ENCODE measurements at places on chromosomes 11 and 22. TPM values are rescaled to one million over a fixed set of nuclear protein-coding genes. Genes with fewer than 3 reads are reported as not detected.
A peak's percentile ranks its signal among the peaks of the same experiment; 100 is the strongest.

DNA sequence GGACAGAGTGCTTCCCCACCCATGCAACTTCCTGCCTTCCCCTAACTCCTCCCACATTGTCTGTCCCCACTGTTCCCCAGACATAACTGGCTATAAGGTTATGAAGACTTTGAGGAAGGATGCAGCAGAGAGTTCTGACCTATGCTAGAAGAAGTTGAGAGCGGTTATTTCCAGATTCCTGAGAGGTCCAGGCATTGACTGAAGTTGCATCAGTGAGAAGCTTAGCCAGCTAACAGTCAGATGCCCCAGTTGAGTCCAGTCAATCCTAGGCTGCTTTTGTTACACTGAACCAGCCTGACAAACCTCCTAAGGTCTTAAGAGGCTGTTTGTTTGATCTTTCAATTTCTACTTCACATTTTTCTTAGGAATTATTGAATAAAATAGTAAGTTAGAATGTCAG is 937.9 kb upstream of the CCDC90B start:
- no peaks in the 10 kb centered on the region for H3K27me3 ChIP-seq
- H3K4me1 ChIP-seq, result no peaks in the 10 kb centered on the region
- H3K36me3 ChIP-seq, result no peaks in the 10 kb centered on the region
- no peak overlapping the region for H3K4me3 ChIP-seq

The TCN2 gene
- total RNA-seq, result 0.28 TPM

GRCh38 chr11:8340296-8340695 is 76.6 kb upstream of the LMO1 start:
- H3K36me3 ChIP-seq, result no peaks in the 10 kb centered on the region
- H3K4me3 ChIP-seq, result no peak overlapping the region
- no peaks in the 10 kb centered on the region for H3K4me1 ChIP-seq
- H3K27me3 ChIP-seq, result no peaks in the 10 kb centered on the region

- no peak overlapping the region for H3K4me3 ChIP-seq
- H3K36me3 ChIP-seq, result peaks cover 54% of the 10 kb centered on the region
- DNase-seq, result no peak
- H3K27me3 ChIP-seq, result no peaks in the 10 kb centered on the region
- H3K4me1 ChIP-seq, result no peaks in the 10 kb centered on the region
Observed at GRCh38 chr11:72703267-72704008, 29.2 kb upstream of the PDE2A start.

The DYNC2H1 gene
- 2.9 TPM for total RNA-seq

The TIMP3 gene
- total RNA-seq, result 0.24 TPM

GRCh38 chr11:69035946-69036340 is 12.8 kb upstream of the TPCN2 start:
- no peaks in the 10 kb centered on the region for H3K4me1 ChIP-seq
- no peaks in the 10 kb centered on the region for H3K27me3 ChIP-seq
- DNase-seq, result no peak
- H3K36me3 ChIP-seq, result no peaks in the 10 kb centered on the region

DNA sequence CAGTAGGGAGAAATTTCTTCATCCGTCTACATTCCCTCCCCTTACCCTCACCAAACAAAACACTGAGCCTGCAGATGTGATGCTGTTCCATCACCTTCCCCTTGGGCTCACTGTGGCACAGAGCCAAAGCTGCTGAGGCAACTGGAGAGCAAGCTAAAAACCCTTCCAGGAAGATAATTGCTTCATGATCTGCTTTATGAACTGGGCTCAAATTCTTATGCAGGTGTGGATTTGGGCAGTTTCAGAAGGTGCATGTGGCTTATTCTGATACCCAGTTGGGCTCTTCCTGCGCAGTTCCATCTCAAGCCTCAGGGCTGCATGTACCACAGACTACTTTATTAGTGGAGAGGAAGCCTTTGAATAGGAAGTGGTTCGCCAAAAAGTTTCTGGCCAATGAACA is 58.3 kb downstream of the AAMDC start:
- no peak overlapping the region for H3K4me3 ChIP-seq
- peaks cover 21% of the 10 kb centered on the region for H3K36me3 ChIP-seq
- no peak for DNase-seq
- no peaks in the 10 kb centered on the region for H3K27me3 ChIP-seq

DNA sequence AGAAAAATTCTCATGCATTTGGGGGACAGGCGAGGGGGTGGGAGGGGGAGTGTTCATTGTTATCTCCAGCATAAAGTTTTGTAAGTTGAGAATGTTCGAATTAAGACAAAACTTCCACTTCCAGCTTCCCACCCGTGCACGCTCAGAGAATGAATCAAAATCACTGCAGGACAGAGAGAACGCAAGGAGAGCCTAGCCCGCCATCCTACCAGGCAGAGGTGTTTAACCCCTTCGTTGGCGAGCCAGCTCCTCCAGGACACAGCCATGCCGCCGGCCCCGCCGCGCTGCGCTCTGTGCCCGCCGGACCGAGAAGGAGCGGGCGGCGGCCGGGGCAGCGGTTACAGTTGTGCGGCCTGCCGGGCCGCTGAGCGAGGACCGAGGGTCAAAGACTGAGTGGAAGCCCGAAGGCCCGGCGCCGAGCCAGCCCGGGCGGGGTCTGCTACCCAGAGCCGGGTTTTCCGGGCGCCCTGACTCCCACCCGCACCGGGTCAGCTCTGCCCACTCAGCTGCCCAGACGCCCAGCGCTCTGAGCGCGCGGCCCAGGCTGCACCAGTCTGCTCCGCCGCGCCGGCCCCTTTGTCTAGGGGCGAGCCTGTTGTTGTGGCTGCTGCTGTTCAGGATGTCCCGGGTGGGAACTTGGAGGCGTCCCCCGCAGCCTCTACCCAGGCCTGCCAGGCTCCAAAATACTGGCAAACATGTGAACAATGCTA is at the start of gene NOX4:
NOX4 (minus strand) TSS at position 395 of the 710 bp plus-strand sequence; CDS start at position 266, 129 bp downstream.
- no peak within 1 kb of the TSS for H3K4me3 ChIP-seq
- no peak within 1 kb of the TSS for H3K27ac ChIP-seq
- H3K27me3 ChIP-seq, result no peaks in the 10 kb centered on the region

The SORL1 gene
- total RNA-seq, result 46.9 TPM

The TMPRSS5 gene
- 0.40 TPM for total RNA-seq

GRCh38 chr11:126404367-126404766 is 48.9 kb downstream of the ST3GAL4 start:
- H3K4me1 ChIP-seq, result no peaks in the 10 kb centered on the region
- no peak for DNase-seq
- no peak overlapping the region for H3K27ac ChIP-seq
- no peaks in the 10 kb centered on the region for H3K27me3 ChIP-seq

DNA sequence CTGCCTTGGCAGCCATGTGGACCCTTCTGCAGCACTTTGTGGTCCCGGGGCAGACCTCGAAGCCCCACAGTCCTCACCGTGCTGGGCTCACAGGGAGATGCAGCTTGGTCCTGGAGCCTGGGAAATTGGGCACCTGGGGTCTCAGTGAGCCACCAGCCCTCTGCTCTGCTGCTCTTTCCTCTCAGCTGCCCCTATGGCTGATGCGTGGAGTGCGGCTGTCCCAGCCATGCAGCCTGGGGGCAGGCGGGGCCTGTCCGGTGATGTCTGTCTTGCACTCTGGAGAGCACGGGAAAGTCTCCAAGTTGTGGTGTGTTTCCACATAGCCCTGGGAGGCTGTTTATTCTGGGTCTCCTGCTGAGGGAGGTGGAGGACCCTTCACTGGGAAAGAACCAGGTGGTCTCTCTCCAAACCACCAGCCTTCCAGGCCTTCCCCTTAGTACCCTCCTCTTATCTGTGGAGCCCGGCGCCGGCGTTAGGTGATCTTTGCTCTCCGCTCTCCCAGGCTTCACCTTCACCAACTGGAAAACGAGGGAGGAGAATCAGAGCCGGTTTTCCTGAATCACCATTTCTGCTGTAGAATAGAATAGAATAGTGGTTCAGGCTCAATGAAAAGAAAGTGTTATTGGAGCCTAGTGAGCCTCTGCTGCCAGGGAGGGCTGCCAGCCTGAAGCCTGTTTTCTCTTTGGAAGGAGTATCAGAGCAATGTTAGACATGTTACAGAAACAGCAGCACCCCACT is 41.2 kb upstream of the GRAMD4 start:
- no peaks in the 10 kb centered on the region for H3K36me3 ChIP-seq
- DNase-seq, result no peak
- H3K27ac ChIP-seq, result peak overlapping the region; percentile 57
- no peak overlapping the region for H3K4me3 ChIP-seq
- peaks cover 30% of the 10 kb centered on the region for H3K4me1 ChIP-seq
- no peaks in the 10 kb centered on the region for H3K27me3 ChIP-seq

The PTS gene
- total RNA-seq, result 38.4 TPM

GRCh38 chr11:84390441-84391078 is 1104.4 kb upstream of the CCDC90B start:
- DNase-seq, result no peak
- no peaks in the 10 kb centered on the region for H3K27me3 ChIP-seq
- H3K4me3 ChIP-seq, result no peak overlapping the region

DNA sequence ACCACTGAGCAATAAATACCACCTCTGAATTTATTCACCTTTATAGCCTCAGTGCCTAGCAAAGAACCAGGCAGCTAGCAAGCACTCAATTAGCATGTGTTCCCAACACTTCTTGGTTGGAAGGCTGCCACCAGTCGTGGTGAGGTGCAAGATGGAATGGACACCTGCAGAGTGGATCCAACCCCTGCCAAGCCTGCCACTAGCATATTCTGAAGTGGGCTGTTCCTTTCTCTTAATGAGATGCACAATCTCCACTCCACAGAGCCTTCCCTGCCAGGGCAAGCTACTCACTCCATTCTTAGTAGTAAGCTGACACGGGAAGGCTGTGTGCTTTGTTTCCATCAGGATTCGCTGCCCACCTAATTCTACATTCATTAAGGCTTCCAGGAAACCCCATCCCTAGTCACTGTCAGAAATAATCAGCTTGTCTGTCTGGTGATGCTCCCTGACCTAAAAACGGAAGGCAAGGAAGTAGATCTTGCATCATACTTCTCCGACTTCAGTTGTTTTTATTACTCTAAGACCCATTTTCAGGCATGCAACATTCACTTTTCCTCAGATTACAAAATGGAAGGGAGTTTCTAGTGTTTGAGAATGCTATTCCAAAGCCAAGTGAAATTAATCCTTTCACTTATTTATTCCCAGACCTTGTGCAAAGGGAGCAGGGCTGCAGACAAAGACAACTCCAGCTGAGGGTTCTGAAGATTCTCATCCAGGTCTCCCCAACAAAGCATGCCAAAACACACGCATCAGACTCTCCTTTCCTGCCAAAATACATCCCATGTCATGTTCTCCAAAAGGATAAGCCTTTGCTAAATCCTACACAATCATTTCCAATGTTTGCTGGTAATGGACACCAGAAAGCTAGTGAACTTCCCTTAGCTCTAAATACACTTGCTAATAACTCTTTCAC is 128.0 kb downstream of the TENM4 start:
- H3K27ac ChIP-seq, result no peak overlapping the region
- H3K27me3 ChIP-seq, result no peaks in the 10 kb centered on the region
- H3K36me3 ChIP-seq, result no peaks in the 10 kb centered on the region
- DNase-seq, result no peak
- no peaks in the 10 kb centered on the region for H3K4me1 ChIP-seq

The LRP4 gene
- total RNA-seq, result 0.27 TPM

The IFITM1 gene
- total RNA-seq, result 75.9 TPM

DNA sequence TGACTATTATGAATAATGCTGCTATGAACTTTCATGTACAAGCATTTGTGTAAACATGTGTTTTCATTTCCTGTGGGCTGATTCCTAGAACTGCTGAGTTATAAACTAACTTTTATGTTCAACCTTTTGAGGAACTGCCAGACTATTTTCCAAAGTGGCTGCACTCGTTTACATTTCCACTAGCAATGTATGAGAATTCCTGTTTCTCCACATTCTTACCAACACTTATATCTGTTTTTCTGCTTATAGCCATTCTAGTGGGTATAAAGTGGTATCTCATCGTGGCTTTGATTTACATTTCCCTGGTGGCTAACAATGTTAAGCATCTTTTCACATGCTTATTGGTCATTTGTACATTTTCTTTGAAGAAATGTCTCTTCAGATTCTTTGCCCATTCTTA is 35.2 kb upstream of the SCUBE2 start:
- H3K36me3 ChIP-seq, result no peaks in the 10 kb centered on the region
- DNase-seq, result no peak
- no peak overlapping the region for H3K27ac ChIP-seq
- no peak overlapping the region for H3K4me3 ChIP-seq
- H3K4me1 ChIP-seq, result no peaks in the 10 kb centered on the region

GRCh38 chr11:79422866-79423265 is 18.0 kb downstream of the TENM4 start:
- no peak overlapping the region for H3K4me3 ChIP-seq
- DNase-seq, result no peak
- no peaks in the 10 kb centered on the region for H3K27me3 ChIP-seq
- H3K36me3 ChIP-seq, result no peaks in the 10 kb centered on the region
- H3K4me1 ChIP-seq, result no peaks in the 10 kb centered on the region

- DNase-seq, result no peak
- no peak overlapping the region for H3K27ac ChIP-seq
- peaks cover 8% of the 10 kb centered on the region for H3K4me1 ChIP-seq
- H3K4me3 ChIP-seq, result no peak overlapping the region
- H3K36me3 ChIP-seq, result no peaks in the 10 kb centered on the region
Observed at GRCh38 chr11:117839936-117840813, 15.6 kb upstream of the FXYD2 start.

- no peak for DNase-seq
- H3K27me3 ChIP-seq, result no peaks in the 10 kb centered on the region
- H3K27ac ChIP-seq, result no peak overlapping the region
- H3K36me3 ChIP-seq, result no peaks in the 10 kb centered on the region
- no peak overlapping the region for H3K4me3 ChIP-seq
- H3K4me1 ChIP-seq, result no peaks in the 10 kb centered on the region
Observed at GRCh38 chr11:110505528-110506284, 76.0 kb downstream of the FDX1 start.
